ENCODE measurements at places on chromosomes 7 and 10. TPM values are rescaled to one million over a fixed set of nuclear protein-coding genes. Genes with fewer than 3 reads are reported as not detected.

SPDYE16 gene
- 0.54 TPM for total RNA-seq

OPN1SW gene
- total RNA-seq = not detected

PHYHIPL gene
- total RNA-seq = not detected

NACAD gene
- total RNA-seq = 0.20 TPM

CCNJ gene
- total RNA-seq = 5.9 TPM

UPK3B gene
- 4.6 TPM for total RNA-seq

SLIT1 gene
- 0.56 TPM for total RNA-seq

C10orf71 gene
- total RNA-seq = not detected

TACR2 gene
- total RNA-seq = not detected

SLC16A9 gene
- total RNA-seq = not detected

NKX1-2 gene
- total RNA-seq = not detected

H2AZ2 gene
- 158 TPM for total RNA-seq

INHBA gene
- not detected for total RNA-seq

PLPP4 gene
- total RNA-seq = not detected

GSAP gene
- 40.0 TPM for total RNA-seq

PKD1L1 gene
- 0.38 TPM for total RNA-seq

WBP1L gene
- 34.8 TPM for total RNA-seq

CFAP70 gene
- total RNA-seq = 3.4 TPM

FEZF1 gene
- not detected for total RNA-seq

DMTF1 gene
- total RNA-seq = 146 TPM

FIGNL1 gene
- 17.1 TPM for total RNA-seq

KDM7A gene
- total RNA-seq = 60.2 TPM

FAM25C gene
- not detected for total RNA-seq

C10orf67 gene
- total RNA-seq = not detected

FAM25G gene
- total RNA-seq = not detected

TFEC gene
- 0.19 TPM for total RNA-seq

FAM241B gene
- total RNA-seq = 9.7 TPM

FLNC gene
- 0.05 TPM for total RNA-seq

CLRN3 gene
- total RNA-seq = not detected

ACBD7 gene
- total RNA-seq = not detected

LEP gene
- not detected for total RNA-seq

FBXW4 gene
- 86.9 TPM for total RNA-seq

CCDC172 gene
- not detected for total RNA-seq

CCDC146 gene
- total RNA-seq = 10.6 TPM

ATE1 gene
- 28.9 TPM for total RNA-seq

GRK5 gene
- total RNA-seq = 36.8 TPM

PRRT4 gene
- total RNA-seq = 0.85 TPM

ACADSB gene
- 25.3 TPM for total RNA-seq
